Transverse colon (tissue), 4 donors: ENCODE measurements at places on chromosomes 4 and X. TPM values are rescaled to one million over a fixed set of nuclear protein-coding genes. Genes with fewer than 3 reads are reported as not detected.

GALNTL6 gene
- not detected for total RNA-seq

ACE2 gene
- total RNA-seq = 40.3 TPM

KIAA1210 gene
- not detected for total RNA-seq

TRAM1L1 gene
- not detected for total RNA-seq

TMEM271 gene
- total RNA-seq = not detected

DOK7 gene
- total RNA-seq = 0.27 TPM

PLK4 gene
- total RNA-seq = not detected

GAGE12H gene
- total RNA-seq = not detected

TENM3 gene
- total RNA-seq = 4.4 TPM

SLC4A4 gene
- total RNA-seq = 141 TPM

RAB33A gene
- total RNA-seq = 0.82 TPM

DHX15 gene
- 118 TPM for total RNA-seq

USP17L26 gene
- not detected for total RNA-seq

SOX3 gene
- total RNA-seq = not detected

SH3RF1 gene
- 53.5 TPM for total RNA-seq

GAGE12E gene
- not detected for total RNA-seq

MMRN1 gene
- total RNA-seq = 4.9 TPM

CCKAR gene
- 0.79 TPM for total RNA-seq

SMIM10 gene
- total RNA-seq = 1.8 TPM

ZDHHC15 gene
- not detected for total RNA-seq

HPGD gene
- 435 TPM for total RNA-seq

DNA sequence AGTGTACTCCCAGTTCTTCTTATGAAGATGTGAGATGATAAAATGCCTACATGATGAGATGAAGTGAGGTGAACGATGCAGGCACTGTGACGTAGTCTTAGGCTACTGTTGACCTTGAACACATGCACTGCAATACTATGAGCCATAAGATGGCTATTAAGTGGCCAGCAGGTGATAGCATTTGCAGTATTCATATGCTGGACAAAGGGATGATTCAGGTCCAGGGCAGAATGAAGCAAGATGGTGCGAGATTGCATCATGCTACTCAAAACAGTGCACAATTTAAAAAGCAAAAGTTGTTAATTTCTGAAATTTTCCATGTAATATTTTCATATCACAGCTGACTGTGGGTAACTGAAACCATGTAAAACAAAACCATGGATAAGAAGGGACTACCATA, 781.4 kb downstream of the PCDH18 start:
- DNase-seq = no peak

- no peak for DNase-seq
These were observed 104.6 kb downstream of the TMEM144 start for GRCh38 chr4:158314756-158315487.

- no peak for DNase-seq
These were observed 141.3 kb downstream of the CPEB2 start for GRCh38 chr4:15143551-15143950.

GRCh38 chrX:43165343-43165920, 387.5 kb upstream of the PPP1R2C start:
- DNase-seq = no peak

- no peak for DNase-seq
These were observed 50.1 kb upstream of the ADRA2C start for GRCh38 chr4:3715855-3716630.

- DNase-seq = no peak
These were observed 15.3 kb downstream of the RTL3 start for GRCh38 chrX:78643874-78644273.

DNA sequence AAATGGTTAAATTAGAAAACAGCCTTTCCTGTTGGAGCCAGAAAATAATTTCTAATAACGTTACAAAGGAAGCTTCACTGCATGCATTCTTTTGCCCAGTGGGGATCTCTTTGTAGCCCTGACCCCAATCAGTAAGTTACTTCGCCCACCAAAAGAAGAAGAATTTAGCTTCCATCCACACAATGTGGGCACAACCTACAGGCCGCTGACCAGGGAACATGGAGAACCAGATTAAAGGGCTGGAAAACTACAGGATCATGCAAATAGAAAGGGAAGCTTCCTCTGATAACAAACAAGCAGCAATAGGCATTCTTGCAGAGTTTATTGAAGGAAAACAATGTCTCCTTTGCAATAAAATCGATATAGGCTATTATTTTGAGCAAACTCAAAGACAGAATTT, 21.3 kb upstream of the TSPAN5 start:
- DNase-seq = no peak

DNA sequence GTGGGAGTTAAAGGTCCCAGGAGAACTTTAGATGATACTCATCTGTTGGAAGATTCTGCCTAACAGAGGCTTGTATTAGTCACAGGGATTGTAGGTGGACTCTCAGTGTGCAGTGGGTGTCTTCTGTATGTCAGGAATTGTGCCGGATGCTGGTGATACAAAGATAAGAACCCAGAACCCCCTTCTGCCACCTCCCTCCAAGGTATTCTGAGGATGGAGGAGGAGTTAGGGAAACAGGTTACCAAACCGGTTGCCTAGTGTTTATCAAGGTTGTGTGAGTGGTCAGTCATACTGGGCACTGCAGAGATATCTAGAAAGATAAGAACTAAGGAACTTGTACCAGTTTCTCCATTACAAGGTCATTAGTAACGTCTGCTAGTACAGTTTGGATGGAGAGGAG, 61.6 kb downstream of the PTTG2 start:
- DNase-seq = no peak

GRCh38 chrX:7941390-7942042, 14.3 kb upstream of the PNPLA4 start:
- peak; percentile 12 for DNase-seq

DNA sequence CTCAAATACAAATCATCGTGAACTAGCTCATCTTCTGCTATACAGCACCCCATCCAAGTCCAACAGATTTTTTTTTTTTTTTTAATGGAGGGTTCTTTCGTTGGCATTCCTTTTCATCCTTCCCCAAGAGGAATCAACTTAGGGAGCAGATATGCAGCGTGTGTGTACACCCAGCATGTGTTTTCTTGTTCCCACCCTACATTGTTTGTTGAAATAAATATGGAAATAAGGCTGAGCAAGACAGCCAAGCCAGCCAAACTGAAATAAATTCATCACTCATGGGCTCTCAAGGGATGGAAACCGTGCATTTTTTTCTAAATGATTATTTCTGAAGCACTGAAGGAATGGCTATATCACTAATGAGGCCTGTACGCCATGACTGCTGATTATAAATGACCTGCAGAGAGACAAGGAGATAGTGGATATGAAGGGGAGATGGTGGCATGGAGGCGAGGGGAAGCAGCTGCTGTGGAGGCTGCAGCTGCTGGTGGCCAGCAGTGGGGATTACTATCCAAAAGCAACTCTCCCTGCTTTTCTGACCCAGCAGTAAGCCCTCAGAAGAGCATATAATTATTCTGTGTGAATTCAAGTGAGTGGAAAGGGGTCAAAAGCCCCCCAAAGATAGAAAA, 173.9 kb downstream of the MGST2 start:
- no peak for DNase-seq

DNA sequence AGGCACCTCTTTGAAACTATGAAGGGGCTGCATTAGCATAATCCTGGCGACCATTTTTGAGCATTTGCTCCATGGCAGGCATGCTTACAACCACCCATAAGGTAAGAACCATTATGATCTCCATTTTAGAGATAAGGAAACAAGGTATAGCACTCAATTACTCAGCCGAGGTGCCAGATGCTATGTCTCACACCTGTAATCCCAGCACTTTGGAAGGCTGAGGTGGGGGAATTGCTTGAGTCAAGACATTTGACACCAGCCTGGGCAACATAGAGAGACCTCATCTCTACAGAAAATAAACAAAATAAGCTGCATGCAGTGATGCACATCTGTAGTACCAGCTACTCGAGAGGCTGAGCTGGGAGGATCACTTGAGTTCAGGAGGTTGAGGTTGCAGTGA, 43.6 kb downstream of the TIGD4 start:
- DNase-seq = no peak

GRCh38 chr4:84644087-84644486, 61.2 kb downstream of the CDS1 start:
- no peak for DNase-seq

- no peak for DNase-seq
These were observed 81.6 kb upstream of the MYOZ2 start for GRCh38 chr4:119053997-119054396.

GRCh38 chr4:25818876-25819275, 43.9 kb downstream of the SEL1L3 start:
- DNase-seq = no peak

DNA sequence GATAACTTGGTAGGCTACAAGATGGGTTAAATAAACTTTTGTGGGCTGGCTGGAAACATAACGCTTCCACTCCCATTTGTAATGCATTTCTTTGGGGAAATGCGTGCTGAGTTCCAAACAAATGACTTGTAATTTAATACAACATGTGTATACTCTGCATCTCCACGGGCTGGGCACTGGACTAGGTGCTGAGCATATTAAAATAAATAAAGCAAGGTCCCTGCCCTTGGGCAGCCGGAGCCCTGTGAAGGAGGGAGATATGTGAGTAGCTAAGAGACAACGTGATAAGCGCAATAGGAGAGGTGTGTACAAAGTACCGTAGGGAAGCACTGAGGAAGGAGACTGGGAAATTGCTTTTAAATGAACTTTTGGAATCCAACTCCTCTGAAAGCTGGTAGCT, 147.2 kb upstream of the RBPJ start:
- DNase-seq = no peak

DNA sequence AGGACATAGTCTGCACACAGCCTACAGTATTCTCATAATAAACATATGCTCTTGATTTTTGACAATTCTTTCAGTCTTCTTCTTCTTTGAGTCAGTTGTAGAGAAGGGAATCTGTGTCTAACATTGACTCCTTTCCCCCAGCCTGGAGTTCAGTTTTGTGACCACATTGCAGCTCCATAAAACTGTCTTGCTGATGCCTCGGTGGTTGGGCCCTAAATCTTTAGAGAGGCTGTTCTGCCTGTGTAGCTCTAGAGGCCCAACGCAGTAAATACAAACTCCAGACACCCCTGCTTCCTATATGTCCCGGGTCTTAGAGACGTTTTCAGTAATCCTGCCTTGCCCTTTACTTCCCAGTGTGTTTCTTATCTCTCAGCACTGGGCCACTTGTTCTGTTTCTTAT, 639.5 kb upstream of the AADAT start:
- DNase-seq = no peak

GRCh38 chr4:82419451-82419850, 10.8 kb downstream of the HNRNPDL start:
- DNase-seq = no peak

DNA sequence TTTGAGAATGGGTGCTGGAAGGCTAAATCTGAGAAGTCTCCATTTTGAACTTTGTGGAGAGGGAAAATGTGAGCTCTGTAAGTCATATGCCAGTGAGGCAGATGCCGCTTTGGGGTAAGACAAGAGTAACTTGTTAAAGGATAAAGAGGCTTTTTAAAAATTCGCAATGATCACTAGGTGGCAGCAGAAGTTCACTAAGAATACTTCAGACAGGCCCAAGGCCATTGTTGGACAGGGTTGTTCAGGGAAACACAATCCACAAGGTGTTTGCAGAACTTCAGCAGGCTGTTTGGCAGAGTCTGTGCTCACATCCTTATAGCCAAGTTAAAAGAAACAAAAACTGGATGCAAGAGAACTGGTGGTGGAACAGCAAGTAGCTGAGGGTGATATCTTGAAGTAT, 13.7 kb upstream of the PIGA start:
- DNase-seq = peak; percentile 13

DNA sequence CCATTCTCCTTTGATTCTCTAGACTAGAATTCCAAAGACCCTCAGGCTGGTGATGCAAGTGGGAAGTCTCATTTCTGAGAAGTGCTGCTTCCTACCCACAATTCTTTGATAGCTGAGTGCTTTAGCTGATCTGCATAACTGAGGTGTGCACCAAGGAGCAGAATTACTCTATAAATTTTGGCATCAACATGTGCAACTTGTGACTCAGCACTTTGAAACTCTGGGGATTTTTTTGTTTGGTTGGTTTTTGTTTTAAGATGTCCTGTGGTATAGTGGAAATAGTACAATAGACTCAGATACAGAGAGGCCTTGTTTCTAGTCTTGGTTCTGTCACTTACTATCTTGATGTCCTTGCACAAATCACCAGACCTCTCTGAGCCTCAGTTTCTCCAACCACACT, 148.4 kb downstream of the AR start:
- no peak for DNase-seq

DNA sequence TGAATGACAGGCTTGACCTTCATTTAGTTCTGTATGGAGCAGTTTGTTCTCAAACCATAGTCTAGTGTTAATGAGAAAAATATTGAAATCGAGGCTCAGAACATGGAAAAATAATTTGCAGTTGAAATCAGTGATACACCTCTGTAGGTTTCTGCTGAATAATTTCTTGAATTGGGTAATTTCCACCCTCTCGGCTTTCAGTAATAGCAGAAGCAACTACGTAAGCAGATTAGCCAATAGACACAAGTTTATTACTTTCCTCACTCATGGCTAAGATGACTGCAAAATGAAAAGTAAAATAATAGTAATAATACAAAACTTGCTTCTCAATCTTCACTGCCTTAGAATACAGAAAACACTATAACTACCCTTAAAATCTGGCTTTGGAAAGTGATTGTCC, 46.0 kb downstream of the USP38 start:
- no peak for DNase-seq

DNA sequence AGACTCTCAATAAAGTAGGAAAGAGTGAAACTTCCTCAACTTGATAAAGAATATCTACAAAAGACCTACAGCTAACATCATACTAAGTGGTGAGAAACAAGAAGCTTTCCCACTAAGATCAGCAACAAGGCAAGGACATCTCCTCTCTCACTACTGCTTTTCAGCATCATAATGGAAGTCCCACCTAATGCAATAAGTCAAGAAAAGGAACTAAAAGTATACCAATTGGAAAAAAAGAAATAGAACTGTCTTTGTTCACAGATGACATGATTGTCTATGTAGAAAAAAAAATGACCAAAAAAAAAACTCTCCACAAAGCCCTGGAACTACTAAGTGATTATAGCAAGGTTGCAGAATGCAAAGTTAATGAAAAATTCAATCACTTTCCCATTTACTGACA, 25.1 kb upstream of the SH3RF1 start:
- DNase-seq = no peak

- DNase-seq = no peak
These were observed 7.9 kb downstream of the CXCL6 start for GRCh38 chr4:73844345-73844744.

DNA sequence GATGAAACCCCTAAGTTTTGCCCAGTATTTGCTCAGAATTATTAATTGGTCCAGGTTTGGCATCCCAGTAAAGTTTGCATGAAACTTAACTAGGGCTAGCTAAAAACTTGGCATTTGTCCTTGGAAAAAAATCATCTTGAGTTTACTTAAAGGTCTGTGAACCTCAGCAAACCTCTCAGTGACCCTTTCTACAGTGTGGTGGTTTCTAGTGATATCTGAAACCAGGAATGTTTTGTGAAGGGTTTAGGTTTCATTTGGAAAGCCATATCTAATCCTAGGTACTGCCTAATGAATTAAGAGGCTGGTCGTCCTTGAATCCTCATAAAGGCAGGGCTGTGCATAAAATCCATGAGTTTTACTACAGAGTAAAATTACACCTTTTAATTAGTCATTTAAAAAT, 218.5 kb upstream of the ANKRD50 start:
- DNase-seq = no peak
